ENCODE measurements at places on chromosomes 6 and 20. TPM values are rescaled to one million over a fixed set of nuclear protein-coding genes. Genes with fewer than 3 reads are reported as not detected.

The HLA-DOA gene
- not detected for total RNA-seq

The LY6G6F gene
- total RNA-seq = not detected

The IPCEF1 gene
- total RNA-seq = under 0.01 TPM

The SEMG1 gene
- total RNA-seq = not detected

The SYS1 gene
- 16.7 TPM for total RNA-seq

The F13A1 gene
- not detected for total RNA-seq

The CAP2 gene
- 14.5 TPM for total RNA-seq

The TTLL9 gene
- not detected for total RNA-seq

The VWA7 gene
- 0.28 TPM for total RNA-seq

The CALHM5 gene
- 10.6 TPM for total RNA-seq

The SIRPB2 gene
- not detected for total RNA-seq

The MDFI gene
- total RNA-seq = 0.28 TPM

The KIF25 gene
- total RNA-seq = not detected

The GSTA2 gene
- total RNA-seq = not detected

The ZNF165 gene
- total RNA-seq = 0.28 TPM
